ENCODE measurements at places on chromosomes 16 and 17.
A peak's percentile ranks its signal among the peaks of the same experiment; 100 is the strongest.

DNA sequence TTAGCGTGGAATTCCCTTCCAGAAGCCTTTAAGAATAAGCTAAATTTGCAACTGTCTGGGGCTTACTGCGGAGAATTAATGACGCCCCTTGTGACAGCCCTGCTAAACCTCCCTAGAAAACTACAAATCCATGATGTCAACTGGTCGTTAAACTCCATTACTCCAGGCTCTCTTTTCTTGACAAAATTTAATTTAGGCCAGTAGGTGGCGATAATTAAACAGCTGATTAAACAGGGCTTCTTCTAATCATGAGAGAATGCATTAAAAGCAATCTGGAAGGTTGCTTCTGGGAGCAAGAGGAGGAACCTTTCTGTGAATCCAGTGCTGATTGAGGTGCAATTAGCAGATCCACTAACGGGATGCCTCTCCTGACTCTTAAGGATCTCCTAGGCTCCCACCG lies 8.1 kb upstream of the NLRP1 start:
- peak; percentile 39 for DNase-seq

GRCh38 chr17:10458701-10459100 lies 10.7 kb downstream of the MYH4 start:
- DNase-seq, result no peak

DNA sequence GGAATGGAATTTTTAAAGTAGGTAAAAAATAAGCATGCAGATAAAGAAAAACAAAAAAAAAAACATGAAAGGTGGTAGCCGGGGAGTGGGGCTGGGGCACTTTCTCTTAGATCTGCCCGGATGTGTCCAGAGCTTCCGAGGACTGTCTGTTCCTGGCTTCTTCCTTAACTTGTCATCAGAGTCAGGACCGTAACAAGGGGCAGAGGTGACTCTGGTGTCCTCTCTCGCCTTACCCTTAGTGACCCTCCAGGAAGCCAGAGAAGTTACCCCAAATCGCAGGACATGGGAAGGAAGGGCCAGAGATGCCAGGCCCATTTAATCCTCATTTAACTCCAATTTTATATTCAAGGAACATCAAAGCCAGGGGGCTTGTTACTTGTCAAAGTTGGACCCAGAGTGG lies 115.5 kb downstream of the ABCC6 start:
- DNase-seq, result no peak

GRCh38 chr17:40937384-40937819 lies at the start of gene KRT23:
Gene KRT23, minus strand, starts transcription at chr17:40937646. Its CDS starts 1,043 bp downstream, at chr17:40936603.
- DNase-seq, result no peak

DNA sequence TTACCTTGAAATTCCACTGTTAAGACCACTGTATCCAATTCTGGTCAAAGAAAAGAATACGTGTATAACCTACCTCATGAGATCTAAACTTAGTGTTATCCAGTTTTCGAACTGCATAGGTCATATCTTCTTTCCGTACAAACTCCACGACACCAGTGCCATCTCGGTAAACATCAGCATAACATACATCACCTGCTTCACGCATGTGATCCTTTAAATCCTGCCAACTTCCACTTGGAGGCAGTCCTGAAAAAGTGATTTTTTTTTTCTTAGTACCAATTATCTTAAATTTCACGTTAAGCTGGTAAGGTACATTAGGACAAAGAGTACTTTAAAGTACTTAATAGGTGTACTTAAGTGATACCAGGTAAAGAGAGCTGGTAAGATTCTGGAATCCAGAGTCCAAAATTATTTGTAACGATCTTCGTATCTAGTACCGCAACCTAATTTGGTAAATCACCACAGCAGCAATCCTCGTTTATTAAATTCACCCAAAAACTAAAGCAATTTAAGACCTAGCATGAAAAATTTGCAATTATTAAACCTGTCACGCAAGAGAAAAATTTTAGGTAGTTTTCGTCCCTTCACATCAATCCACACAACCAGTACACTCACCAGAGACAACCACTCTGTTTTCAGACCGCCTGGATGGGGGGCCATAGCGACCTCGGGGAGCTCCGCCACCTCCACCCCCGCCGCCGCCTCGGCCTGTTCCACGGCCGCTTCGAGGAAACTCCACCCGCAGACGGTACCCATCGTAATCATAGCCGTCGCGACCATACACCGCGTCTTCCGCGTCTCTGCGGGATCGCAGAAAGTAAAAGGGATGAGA lies 1.1 kb downstream of the SRSF1 start:
- no peak for DNase-seq
